Activated CD8-positive, alpha-beta memory T cell treated with anti-CD3 and anti-CD28 coated beads for 4 hours (primary cell): ENCODE measurements at places on chromosomes 1 and 21.

GRCh38 chr1:201400212-201400851 lies 1.2 kb upstream of the LAD1 start:
- no peak for DNase-seq

GRCh38 chr1:23092447-23092846 lies 73.2 kb downstream of the KDM1A start:
- no peak for DNase-seq

DNA sequence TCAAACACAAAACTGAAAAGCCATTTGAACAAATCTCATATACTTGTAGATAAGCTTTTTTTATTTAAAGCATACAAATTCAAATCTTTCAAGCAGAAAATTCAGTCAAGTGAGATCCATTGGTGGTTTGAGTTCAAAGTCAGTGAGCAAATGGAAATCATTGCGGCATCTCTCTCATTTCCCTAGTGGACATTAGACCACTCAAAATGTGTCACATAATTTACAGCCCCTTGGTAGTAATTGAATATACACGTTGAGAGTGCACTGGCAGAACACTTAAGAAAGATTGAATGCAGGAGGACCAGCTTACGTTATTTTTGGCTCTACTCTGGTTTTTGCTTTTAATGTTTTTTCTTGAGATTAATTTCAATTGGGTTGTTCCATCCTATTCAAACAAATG lies 633.7 kb downstream of the USP25 start:
- no peak for DNase-seq

- no peak for DNase-seq
Observed at GRCh38 chr1:16064536-16065268, 8.7 kb downstream of the FAM131C start.

DNA sequence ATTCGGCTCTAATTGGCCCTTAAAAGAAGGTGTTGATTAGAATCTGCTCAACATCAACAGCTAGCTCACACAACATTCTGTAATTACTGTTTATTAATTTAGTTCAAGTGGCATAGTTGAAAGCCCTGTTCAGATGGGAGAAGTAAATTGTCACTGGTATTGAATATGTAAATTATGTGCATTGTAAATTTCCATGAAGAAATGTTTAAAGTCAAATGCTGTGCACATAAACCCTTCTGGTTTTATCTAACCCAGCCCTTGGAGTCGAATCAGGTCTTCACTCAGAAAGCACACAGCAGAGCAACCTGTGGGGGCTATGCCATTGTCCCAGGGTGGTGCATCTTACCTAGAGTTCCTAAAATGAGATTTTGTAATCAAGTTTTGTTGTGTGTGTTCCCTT lies 65.4 kb upstream of the LMO4 start:
- no peak for DNase-seq

GRCh38 chr1:69172003-69173000 lies 395.4 kb upstream of the LRRC7 start:
- DNase-seq, result no peak

DNA sequence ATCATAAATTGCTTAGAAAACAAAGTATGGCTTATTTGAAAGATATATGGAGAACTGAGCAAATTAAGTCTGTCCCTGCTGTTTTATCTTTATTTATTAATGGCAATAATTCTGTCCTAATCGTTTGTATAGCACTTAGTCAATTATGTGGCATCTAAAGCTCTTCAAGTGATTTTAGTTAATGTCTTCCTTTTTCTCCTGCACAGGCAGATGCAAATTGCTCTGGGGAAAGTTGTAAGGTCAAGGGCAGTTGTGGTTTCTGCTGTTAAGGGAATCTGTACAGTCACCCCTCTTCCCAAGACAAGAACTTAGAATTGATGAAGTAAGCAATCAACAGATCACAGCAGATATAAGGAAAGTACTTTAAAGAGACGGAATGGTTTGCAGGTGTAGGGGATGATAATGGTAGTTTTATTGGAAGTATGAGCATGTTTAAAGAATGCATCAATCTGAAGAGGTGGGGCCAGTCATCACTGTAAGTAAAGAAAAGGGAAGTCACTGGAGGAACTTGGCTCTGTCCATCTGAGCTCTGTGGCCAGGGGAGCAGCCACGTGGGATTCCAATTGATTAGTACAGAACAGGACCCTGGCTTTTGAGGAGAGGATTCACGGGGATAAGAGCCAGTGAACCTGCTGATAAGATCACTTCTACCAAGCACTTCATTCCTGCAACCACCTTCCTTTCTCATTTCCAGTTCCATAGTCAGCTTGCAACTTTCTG lies 116.0 kb upstream of the KCNJ6 start:
- no peak for DNase-seq

- DNase-seq, result peak; percentile 41
Observed at GRCh38 chr1:18883636-18884418, 18.5 kb downstream of the ALDH4A1 start.

DNA sequence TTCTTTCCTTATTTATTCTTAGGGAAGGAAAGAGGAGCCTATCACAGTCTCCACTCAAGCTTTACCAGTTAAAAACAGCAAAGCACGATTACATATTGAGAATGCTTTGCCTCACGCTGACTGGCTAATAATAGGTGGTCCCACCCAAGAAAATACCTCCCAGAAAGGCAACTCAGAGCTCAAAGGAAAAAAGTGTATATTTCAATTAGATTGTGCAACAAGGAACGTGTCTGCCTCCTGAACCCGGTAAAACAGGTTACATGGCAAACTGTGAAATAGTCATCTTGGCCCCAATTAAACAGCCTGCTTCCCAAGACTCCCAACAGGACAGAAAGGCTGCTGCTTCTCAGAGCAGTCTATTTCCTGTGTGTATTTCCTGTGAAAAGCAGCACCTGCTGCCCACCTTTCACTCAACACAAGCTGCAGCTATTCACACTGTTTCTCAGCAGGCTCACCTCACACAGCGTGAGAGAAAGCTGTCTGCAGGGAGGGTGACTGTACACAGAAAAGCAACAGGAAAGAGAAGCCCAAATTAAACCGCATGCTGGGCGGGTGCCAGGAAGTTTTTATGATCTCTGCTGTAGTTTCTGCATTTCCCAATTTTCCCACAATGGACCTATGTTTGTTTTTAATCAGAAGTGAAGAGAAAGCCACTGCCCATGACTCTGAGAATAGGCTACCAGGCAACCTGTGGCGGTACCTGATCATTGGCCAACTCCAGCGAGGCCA lies 44.0 kb downstream of the URB1 start:
- DNase-seq, result no peak

GRCh38 chr1:233333086-233333485 lies 5.6 kb downstream of the MAP3K21 start:
- no peak for DNase-seq

GRCh38 chr1:173476197-173476664 lies 904 bp upstream of the PRDX6 start:
- DNase-seq, result no peak

DNA sequence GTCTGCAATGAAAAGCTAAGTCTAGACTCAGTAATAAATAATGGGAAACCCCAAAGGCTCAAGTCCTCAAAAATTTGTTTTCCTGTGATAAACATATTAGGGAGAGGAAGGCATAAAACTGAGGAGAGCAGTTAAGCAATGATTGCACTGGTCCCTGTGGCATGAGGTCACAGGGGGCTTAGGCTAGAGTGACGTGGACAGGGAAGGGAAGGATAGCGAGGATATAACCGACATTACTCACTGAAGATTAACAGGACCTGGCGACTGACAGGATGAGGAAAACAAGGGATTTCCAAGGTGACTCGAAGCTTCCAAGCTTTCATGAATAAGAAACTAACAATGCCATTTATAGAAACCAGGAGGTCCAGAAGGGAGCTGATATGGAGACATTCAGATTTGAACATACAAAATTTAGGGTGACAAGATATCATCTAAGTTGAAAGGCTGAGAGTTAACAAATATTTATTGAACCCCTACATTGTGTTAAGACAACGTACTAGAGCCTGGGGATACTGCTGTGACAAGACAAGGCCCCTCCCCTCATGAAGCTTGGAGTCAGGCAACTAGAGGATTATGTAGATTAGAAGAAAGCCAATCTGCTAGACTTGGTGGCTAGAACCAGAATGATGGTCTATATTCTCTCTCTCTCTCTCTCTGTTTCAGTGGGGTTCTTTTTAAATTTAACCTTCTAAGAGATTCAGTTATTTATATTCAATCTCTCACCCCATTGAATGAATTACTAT lies 33.2 kb upstream of the PKN2 start:
- no peak for DNase-seq

DNA sequence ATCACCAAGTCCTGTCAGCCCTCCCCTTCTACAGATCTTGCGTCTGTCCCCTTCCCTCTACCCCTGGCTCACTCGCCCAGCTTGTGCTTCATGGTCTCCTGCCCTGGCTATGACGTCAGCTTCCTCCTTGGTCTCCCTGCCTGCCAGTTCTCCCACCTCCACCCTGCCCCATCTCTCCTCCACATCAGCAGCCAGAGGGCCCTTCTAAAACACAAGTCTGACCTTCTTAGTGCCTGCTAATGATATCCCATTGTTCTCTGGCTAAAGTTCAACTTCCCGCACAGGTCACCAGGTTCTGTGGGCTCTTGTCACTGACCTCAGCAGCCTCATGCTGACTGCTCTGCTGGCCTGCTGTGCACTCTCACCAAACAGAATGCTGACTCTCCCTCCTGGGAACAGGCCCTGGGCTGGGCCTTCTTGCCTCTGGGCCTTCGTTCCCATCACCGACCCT lies 24.7 kb upstream of the MYCL start:
- no peak for DNase-seq

DNA sequence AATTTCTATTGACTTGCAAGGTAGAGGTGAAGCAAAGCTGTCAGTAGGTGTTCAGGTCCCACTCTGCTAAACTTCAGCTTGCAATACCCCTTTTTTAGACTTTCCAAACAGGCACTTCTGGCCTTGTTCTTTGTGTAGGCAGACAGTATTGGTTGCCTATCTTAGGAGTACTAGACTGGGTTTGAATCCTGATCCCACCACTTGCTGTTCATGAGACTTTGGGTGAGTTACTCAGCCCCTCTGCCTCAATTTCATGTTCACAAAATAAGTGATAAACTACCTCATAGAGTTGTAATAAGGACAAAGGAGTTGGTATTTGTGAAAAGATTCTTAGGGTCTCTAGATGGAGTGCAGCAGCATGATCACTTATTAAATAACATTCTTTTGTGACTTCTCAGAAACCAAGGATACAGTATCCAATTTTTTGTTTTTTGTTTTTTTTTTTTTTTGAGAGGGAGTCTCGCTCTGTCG lies 5.2 kb downstream of the RCC1 start:
- no peak for DNase-seq

GRCh38 chr21:21788591-21788990 lies 790.4 kb downstream of the NCAM2 start:
- no peak for DNase-seq

GRCh38 chr1:22443332-22443731 lies 8.3 kb upstream of the ZBTB40 start:
- DNase-seq, result no peak

- DNase-seq, result no peak
Observed at GRCh38 chr1:65630855-65631254, 161.8 kb upstream of the PDE4B start.

DNA sequence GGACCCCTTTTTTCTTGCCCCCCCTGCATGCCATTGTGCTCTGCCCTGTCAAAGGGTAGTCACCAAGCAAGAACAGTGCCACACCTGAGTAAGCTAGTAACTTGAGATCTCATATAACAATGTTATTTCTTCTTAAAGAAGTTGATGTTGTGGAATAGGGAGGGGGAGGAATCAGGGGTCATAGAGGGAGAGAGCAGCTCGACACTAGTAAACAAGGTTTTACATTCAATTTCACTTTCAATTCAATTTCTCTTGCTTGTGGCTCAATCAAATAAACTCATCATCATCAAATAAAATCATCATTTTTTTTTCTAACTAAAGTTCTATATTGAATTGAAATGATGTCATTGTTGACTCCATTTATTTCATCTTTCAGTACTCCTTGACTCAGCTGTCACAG lies 106.4 kb downstream of the CRB1 start:
- DNase-seq, result no peak

GRCh38 chr1:56376188-56376984 lies 203.0 kb downstream of the PLPP3 start:
- no peak for DNase-seq
